Stimulated activated CD8-positive, alpha-beta memory T cell treated with anti-CD3 and anti-CD28 coated beads, Interleukin-15, amount 100 ng/mL, for 1 hour (primary cell): ENCODE measurements at places on chromosomes 2 and 18.

DNA sequence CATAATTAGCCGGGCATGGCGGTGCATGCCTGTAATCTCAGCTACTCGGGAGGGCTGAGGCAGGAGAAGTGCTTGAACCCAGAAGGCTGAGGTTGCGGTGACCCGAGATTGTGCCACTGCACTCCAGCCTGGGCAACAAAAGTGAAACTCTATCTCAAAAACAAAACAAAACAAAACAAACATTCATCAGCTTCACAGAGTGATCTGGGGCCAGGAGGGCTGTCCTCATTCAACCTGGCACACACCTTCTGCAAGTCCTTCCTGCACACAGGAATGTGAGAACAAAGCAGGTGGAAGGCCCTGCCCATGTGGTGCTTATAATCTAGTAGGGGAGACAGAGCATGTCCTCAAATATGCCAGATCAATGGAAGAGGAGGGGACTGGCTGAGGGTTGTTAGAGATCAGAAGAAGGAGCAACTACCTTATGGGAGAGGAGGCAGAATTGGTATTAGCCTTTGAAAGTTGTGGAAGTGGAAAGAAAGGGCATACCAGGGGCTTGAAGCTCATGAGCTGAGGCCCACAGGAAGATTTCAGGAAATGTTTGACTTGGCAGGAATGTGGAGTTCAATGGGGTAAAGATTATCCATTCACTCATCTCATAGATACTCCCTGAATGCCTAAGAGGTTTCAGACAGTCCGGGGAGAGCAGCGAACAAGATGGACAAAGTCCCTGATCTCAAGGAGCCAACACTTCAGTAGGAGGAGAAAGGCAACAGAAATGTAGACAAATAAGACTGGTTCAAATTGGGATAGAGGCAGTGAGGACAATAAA is 155.3 kb upstream of the SIX3 start:
- DNase-seq: no peak

DNA sequence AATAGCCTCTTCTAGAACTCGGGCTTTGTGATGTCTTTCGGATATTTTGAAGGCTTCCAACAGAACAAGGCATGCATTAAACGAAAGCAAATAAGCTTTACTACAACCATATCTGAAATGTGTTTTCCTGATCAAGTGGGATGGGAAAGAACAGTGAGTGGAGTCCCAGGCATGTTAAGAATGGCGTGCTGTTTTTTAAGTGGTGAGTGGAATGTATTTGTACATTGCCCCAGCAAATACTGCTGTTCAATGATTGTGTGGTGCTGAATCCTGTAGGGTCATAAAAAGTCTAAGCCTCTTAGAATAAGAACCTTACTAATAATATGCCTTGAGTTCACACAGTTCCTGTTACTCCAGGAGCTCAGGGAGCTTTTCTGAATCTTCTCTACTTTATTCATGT is 52.5 kb downstream of the POMC start:
- DNase-seq: no peak

DNA sequence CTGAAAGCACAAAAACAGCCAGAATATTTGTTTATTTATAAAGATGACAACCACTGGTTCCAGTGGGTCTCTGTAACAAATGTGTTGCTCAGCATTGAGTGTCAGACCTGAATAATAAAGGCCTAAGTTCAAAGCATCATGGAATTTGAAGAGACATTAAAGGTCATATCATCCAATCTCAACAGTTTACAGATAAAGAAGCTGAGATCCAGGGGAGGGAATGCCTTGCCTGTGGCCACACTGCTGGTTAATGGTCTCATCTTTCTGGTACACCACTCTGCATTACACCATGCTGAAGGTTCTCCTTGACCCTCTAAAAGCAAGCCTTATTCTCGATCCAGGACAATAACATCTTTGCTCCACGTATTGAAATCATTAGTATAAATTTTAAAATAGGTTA is 446.5 kb upstream of the ACVR2A start:
- DNase-seq: no peak

DNA sequence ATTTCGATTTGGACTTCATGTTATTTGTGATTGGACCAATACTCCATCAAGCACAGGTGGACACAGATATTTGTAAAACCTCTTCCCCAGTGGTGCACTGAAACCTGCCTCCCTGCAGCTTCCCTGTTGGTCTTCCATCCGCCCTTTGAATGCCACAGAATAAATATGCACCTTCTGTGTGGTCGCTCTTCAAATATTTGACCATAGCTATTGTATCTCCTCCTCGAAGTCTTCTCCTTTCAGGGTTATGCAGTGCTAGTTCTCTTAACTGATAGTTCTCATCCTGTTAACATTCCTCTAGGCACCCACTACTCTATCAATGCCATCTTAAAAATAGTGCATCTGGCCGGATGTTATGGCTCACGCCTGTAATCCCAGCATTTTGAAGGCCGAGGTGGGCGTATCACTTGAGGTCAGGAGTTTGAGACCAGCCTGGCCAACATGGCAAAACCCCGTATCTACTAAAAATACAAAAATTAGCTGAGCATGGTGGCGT is 12.5 kb downstream of the SPATS2L start:
- no peak for DNase-seq

GRCh38 chr2:219334076-219334475 is 1.5 kb upstream of the RESP18 start:
- DNase-seq: no peak

GRCh38 chr2:162156149-162156548 is 4.1 kb upstream of the GCG start:
- DNase-seq: no peak

- DNase-seq: no peak
These were observed 499.6 kb upstream of the RAB6C start for GRCh38 chr2:129479892-129480291.

GRCh38 chr18:9696701-9697100 is 11.4 kb upstream of the RAB31 start:
- no peak for DNase-seq

DNA sequence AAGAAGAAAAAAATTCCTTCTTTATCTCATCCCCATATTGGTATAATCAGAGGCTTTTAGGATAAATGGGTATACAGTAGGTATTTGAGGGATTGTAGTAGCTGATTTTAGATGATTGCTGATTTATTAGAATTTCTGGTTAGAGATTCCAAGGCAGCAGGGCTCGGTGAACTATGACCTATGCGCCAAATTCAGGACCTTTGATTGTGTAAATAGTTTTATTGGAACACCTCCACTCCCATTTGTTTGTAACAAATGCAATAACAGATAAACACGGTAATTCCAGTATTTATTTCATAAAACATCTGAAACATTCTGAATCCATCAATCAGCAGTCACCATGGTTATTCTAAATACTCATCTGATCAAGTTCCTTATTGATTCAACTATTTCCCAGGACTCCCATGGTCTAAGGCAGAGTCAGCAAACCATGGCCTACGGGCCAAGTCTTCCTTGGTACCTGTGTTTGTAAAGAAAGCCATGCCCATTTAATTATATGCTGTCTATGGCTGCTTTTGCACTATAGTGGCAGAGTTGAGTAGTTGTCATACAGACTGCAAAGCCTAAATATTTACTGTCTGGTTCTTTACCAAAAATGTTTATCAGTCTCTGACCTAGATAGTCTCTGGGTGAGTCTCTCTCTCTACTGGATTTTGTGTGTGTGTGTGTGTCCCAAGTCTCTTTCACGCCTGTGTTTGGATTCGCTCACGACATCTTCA is 4.3 kb downstream of the MGAT5 start:
- DNase-seq: no peak

- DNase-seq: no peak
These were observed 1923.8 kb upstream of the CELF4 start for GRCh38 chr18:39489431-39489830.

DNA sequence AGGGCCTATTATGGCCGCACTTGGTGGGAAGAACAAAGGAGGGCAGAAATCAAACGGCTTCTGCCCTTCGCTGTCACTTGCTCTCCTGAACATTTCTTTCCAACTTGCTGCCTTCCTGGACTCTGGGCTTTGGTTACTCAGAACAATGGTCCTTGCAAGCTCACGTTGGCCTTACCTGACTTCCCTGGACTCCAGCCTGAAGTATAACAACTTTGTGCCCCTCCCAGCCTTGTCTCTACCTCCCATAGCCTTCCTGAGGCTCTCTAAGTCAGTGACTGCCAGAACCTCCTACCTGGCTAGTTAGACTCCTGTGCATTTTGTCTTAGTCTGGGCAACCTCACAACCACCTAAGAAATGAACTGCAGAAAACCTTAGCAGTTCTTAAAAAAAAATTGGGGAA is 30.2 kb upstream of the ITPRID2 start:
- no peak for DNase-seq

DNA sequence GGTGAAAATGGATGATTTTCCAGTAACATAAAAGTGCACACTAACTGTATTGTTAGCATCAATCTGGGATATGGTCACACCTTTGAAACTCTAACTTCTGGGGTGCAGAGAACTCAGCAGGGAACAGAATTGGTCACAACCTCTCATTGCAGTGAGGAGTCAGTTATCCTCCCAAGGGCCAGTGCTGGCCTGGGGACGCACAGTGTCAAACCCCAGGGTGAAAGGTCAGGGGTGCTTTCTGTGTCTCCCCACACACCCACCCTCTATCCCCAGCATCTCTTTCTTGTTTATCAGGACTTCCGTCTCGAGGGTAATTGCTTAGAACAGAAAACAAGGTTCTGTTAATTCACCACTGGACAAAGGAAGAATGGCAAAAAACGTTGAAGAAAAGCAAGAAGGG is 208.7 kb downstream of the DLGAP1 start:
- no peak for DNase-seq

DNA sequence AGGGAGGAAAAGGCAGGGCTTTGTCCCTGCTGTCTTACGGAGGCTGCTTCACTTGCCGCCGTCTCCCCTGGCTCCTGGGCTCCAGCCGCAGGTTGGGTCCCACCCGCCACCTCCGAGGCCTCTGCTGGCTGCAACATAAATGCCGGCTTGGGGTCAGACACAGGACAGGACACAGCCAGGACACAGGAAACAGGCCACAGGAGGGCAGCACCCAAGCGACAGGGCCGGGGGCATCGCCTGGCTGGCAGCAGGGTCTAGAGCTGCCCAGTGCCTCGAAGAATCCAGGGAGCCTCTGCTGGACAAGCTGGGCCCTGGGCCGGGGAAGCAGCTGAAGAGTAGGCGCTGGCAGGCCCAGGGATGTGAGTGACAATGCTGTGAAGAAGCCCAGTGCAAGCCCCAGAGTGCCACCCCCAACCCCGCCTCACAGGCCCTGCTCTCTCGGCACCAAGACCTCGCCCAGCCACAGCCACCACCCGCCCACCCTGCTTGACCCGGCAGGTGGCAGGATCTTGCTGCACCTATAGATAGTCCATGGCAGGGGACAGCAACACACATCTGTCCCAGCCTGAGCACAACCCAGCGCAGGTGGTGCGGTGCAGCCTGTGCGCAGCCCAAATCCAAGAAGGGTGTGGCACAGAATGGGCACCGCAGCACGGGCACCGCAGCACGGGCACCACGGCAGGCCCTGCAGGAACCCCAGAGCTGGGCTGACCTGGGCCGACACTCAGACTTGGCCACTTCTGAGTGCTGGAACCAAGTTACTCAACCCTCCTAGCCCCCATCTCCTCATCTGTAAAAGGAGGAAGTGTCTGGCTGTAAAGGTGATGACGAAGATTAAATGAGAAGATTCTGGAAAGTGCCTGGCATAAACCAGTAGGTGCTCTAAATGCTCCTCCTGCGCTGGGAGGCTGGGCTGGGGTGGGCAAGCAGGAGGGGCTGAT is 55.6 kb downstream of the BIN1 start:
- no peak for DNase-seq

DNA sequence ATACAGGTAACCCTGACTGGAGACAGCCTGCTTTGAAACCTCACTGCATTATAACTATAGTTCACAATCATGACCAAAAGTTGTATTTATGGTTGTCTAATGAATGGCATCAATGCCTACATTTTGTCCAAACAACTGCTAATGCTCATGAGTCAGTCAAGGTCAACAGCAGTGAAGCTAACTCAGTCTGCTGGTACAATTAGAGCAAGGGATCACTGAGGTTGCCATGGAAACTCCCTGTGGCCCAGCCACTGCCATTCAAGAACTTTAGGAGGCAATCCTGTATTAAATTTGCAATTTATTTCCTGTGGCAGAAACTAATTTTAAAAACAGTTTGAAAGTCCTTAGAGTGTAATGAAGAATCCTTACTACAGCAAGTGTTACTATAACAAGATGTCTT is 185.1 kb upstream of the SMAD7 start:
- DNase-seq: no peak

GRCh38 chr2:223580951-223581350 is 21.2 kb downstream of the SCG2 start:
- DNase-seq: no peak

- DNase-seq: no peak
These were observed 374.2 kb downstream of the SUCLG1 start for GRCh38 chr2:84084856-84085255.

DNA sequence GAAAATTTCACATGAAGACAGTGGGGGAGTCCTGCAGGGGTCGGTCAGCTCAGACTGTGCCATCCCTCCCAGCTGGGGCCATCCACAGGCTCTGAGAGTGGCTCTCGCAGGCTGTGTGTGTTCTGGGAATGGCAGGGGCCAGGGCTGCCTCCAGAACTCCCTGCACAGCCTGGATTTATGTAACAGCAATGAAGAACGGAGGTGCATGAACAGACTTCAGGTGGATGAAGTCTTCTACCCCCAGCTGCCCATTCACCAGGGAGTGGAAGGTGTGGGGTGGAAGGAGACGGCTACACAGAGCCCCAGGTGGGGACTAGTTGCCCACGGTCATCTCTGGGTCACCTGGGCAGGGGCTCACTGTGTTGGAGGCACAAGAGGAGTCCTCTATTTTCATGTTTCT is 56.1 kb upstream of the HDAC4 start:
- no peak for DNase-seq
